D341Med (cell line): ENCODE measurements at places on chromosomes 4 and X.

DNA sequence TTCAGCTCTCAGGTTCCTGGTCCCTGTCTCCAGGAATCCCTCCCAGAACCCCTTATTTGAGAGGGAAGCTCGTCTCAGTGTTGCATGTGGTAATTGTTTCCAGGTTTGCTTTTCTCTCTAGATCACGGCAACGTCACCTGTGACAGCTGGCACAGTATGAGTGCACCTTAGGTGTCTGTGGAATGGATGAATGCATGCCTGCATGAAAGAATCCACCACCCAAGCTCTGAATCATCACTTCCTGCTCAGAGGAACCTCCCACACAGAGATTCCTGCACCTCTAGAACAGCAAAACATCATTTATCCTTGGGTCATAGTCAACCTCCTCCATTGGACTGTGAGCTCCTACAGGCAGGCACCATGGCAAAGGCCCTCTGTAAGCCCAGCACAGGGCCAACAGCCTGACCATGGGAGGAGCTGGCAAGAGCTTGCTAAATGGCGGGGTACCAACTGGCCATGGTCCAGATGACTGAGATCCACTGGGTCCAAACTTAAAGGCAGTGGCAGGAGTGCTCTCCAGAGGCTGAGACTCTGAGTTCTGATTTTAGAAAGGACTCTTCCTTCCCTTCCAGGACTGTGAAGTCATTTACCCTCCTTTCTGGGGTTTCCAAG, 116.2 kb downstream of the SLC2A9 start:
- no peak for DNase-seq

DNA sequence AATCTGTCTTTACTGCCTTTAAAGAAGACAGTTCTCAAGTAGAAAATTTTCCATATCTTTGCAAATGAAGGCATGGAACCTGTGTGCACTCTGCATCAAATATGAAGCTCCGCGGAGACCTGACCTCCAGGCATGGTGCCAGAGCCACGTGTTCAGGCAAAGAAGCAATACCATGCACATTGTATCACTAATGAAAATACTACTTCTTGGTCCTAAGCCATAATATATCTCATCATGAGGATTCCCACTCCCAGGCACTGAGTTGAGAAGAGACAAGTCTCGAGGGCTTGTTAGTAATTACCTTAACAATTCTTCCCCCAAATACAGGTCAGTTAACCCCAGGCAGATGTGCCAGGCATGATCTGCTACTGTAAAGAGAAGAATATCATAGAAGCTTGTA, 56.7 kb downstream of the PCDH19 start:
- DNase-seq: no peak

GRCh38 chrX:19750783-19751467, 136.5 kb downstream of the SH3KBP1 start:
- no peak for DNase-seq

- no peak for DNase-seq
Observed at GRCh38 chr4:3719836-3720235, 46.3 kb upstream of the ADRA2C start.
